ENCODE measurements at places on chromosomes 1 and 21.

GRCh38 chr1:231938711-231939110, 312.1 kb downstream of the DISC1 start:
- DNase-seq: no peak

DNA sequence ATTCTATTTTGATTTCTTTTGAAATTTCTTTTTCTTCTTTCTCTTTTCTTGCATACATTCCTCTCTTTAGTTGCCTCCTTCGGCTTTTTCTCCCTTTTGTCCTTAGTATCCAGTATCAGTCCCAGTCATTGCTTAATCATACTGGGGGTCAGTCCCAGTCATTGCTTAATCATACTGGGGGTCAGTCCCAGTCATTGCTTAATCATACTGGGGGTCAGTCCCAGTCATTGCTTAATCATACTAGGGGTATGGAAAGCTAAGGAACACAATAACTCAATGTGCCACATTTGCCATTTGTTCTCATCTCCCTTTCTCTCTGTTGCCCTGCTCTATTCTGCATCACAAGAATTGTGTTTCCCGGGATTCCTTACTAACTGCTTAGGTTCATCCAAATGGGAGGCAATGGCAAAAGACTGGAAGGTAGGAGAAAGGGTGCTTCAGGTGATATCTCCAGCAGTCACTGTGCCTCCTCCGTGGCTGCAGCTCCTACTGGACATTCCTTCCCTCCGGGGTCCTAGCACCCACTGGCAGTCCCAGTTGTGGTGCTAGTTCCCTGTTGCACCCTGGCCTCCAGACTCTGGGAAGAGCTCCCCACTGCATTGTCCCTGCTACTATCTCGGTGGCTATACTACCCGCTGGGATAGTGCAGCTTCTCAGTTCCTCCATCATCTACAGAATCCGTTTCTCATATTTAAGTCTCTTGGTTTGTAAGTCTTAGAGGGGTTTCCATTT, 32.6 kb upstream of the LAMC1 start:
- peak; percentile 23 for DNase-seq

DNA sequence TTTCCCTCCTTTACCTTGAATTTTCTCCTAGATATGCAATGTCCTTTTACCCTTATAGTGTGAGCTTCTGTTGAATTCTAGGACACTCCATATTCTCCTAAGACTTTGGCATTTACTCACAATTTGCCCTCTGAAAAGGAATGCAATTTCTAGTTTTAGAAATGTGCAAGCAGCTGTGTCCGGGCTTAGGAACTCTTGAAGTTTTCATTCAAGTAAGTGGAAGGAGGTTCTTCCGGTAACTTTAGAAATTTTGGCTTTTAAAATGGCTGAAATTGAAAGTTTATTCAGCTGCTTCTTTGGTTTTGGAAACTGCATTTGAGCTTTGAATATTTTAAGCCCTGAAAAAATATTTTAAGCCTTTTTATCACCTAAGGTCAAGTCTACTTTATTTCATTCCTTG, 56.3 kb downstream of the DPH5 start:
- no peak for DNase-seq

DNA sequence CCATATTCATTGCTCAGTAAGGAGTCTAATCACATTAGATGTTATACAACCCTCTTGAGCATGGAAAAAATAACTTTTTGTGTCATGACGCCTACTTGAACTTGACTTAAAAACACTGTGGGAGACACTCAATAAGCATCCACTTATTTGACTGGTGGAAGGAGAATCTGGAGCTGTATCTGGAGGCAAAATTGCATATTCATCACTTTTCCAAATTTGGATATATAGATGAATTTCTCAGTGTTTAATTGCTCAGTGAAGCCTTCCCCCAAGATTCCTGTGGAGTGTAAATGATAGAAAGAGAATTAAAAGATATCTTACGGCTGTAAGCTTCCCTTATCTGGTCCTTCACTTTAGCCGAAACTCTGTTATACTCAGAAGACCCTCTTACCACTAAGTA, 610.7 kb upstream of the ADGRL2 start:
- no peak for DNase-seq

DNA sequence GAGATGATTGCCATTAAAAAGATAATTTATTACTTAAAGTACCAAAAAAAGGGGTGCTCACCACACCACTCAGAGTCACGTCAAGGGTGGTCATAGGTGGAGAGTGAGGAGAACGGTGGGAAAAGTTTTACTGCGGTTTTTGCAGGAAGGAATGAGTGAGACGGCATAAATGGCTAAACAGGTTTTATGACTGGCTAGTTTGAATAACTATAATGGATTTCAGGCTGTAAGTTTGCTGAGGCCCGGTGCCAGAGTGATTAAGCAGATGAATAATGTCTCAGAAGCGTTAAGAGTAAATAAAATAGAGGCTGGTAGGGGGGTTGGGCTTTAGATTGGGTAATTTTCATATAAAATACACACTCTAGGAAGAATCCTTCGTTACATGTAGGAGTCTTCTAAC, 1337.8 kb downstream of the AMY1C start:
- no peak for DNase-seq

GRCh38 chr1:52670604-52671003, 27.5 kb downstream of the COA7 start:
- no peak for DNase-seq

DNA sequence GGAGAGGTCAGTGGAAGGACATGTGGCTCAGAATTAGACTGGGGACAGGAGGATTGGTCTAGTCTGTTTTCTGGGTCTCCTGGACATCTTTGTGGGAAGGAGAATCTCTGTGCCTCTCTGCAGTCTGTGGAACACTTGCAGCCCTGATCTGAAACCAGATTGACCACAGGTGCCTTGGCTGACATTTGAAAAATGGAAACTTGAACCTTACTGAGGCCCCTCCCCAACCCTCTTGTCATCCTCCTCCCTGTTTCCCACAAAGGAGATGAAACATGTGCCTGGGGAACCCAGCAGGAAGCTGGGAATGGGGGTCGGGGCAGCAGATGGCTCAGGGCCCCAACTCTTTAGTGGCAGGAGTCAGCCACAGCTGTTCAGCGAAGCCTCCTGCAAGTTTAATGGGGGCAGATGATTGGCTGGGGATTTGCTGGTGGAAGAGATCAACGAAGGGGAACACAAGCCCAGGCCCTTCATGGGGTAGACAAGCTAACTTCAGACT, 18.1 kb downstream of the VASH2 start:
- DNase-seq: no peak

GRCh38 chr1:92136341-92136740, 56.2 kb downstream of the BTBD8 start:
- no peak for DNase-seq

- DNase-seq: no peak
Observed at GRCh38 chr1:204174958-204175357, 8.8 kb upstream of the REN start.

GRCh38 chr21:45518742-45519141, 23.5 kb downstream of the SLC19A1 start:
- DNase-seq: no peak

- no peak for DNase-seq
Observed at GRCh38 chr1:186633116-186633515, 47.1 kb downstream of the PTGS2 start.

- DNase-seq: no peak
Observed at GRCh38 chr1:41941381-41941780, 22.7 kb upstream of the HIVEP3 start.

DNA sequence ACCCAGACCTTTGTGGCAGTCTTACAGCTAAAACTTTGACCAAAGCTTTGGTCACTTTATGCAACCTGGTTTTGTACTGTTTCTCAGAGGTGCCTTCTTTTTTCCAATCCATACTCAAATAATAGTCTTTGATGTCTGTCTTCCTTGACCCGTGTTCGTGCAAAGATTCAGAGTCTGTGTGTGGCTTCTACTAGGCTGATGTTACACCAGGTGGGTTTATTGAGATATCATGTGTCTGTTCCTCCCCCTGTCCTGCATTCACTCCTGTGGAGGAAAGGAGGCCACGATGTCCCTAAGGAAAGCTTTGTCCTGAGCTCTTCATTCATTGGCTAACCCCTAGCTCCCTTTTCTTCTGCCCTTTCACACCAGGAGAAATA, 15.0 kb upstream of the IKBKE start:
- no peak for DNase-seq

DNA sequence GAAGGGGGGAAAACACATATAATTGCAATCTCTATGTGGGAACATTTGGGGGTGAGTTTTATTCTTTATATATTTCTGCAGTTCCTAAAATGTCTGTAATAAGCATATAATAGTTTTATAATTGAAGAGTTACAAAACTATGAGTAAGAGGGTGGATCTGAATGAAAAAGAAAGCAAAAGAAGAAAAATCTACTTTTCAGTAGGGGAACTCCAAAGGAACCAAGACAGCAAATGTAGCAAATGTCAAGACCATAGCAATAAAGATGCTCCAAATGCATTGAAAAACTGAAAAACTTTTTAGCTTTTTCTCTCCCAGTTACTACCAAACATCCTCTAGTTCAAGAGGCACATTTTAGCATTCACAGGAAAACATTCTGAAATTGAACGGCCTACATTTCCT, 434.8 kb downstream of the LMO4 start:
- no peak for DNase-seq

DNA sequence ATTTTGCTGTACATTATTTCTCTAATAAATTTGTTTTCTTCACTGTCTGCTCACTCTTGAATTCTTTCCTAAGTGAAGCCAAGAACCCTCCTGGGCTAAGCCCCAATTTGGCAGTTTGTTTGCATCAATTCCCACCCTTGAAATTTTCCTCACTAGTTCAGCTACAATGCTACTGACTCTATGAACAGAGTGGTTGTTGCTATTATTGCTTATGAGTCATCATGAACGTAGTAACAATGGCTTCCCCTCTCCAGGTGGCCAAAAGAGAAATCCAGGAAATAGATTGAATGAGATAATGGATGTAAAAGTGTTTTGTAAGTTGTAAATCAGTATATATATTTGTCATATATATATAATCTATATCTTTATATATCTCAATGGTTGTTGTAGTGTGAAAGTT, 193.0 kb downstream of the URB2 start:
- no peak for DNase-seq

GRCh38 chr21:33977017-33977720, 61.6 kb upstream of the ATP5PO start:
- DNase-seq: no peak

- DNase-seq: no peak
Observed at GRCh38 chr1:78088015-78088414, 42.2 kb downstream of the GIPC2 start.

GRCh38 chr1:60149251-60149650, 75.7 kb upstream of the C1orf87 start:
- DNase-seq: no peak

DNA sequence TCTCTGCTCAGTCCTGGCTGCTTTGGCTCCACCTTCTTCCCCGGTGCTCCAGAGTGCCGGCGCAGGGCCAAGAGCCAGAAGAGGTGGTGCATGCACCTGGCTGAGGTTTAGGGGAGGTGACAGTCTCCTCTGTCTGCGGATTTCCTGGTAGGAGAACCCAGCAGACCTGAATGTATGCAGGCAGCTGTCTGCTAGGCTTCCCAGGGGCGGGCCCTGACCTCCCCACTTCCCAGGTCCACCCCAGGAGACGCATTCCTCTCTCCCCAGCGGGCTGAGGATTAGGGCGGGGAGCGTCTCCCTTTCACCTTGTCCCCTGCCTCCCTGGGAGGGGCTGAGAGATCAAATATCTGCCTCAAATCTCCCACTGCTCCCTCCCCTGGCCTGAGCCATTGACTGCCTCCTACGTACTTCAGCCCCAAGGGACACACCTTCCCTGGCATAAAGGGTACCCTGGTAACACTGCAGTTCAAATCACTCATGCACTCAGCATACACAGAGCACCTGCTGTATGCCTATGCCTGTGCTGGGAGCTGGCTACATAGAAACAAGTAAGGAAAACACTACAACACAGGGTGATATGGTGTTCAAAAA, 27.5 kb downstream of the DMBX1 start:
- no peak for DNase-seq

DNA sequence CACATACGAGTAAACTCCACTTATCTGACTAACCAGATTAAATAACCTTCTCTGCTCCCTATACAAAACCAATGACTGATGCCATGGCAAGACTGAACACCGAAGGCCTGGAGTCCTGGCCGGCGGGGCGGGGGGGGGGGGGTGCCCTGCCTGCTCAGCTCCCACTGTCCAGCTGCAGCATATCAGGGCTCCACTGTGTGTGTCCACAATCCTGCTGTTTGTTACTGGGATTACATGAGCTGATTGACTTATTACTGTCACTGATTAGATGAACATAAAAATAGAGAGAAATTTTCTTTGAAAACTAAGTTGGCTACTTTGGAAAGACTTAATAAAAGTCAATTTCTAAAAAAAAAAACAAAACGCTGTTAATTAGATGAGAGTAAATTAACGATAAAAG, 24.9 kb downstream of the TMEM63A start:
- no peak for DNase-seq

DNA sequence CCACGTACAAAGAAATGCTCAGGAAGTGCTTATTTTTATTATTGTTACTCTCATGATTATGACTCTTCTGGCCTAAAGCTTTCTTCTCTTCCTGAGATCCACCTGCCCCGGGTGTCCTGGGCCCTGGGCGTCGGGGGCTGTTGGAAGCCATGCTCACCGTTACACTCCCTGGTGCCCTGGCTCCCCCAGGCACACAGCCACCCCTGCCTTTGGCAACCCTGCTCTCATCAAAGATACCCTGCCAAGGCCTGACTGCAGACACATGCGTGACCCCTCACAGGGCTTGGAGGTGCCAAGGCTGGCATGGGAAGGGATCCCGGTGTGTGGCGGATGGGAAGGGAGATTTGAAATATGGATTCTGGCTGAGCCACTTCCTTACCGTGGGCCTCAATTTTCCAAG, 3.3 kb upstream of the KISS1 start:
- no peak for DNase-seq

DNA sequence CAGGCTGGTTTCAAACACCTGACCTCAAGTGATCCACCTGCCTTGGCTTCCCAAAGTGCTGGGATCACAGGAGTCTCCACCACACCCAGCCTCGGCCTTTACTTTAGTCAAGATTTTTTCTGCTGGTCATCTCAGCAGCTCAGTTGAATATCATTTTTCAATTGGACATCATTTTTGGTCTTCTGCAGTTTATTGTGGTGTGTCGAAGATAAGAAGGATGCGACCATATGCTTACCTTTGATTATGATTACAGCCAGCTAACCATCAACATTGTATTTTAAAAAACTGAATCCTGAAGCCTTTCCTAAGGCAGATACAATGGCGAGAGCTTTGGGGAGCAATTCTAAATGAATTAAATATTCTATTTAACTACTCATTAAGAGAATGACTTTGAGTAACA, 12.3 kb upstream of the NFIA start:
- no peak for DNase-seq

DNA sequence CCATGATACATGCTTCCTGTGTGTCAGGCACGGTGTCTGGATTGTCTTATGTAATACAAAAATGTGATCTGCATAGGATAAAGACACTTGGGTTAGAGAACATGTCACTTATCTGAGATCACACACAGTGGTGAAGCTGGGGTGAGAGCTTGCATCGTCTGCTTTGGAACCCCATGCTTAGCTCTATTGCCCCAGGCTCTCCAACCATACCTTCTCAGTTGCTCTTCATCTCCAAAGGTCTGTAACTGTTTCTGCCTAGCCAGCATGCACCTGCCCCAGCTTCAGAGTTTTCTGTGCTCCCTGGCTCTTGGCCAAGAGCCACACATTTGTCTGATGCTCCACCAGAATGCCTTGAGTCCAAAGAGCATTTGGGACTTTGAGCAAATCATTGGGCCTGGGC, 93.9 kb upstream of the COG2 start:
- no peak for DNase-seq

GRCh38 chr1:217354895-217355294, 276.0 kb downstream of the GPATCH2 start:
- DNase-seq: no peak
